ENCODE measurements at places on chromosomes 2 and 18.

DNA sequence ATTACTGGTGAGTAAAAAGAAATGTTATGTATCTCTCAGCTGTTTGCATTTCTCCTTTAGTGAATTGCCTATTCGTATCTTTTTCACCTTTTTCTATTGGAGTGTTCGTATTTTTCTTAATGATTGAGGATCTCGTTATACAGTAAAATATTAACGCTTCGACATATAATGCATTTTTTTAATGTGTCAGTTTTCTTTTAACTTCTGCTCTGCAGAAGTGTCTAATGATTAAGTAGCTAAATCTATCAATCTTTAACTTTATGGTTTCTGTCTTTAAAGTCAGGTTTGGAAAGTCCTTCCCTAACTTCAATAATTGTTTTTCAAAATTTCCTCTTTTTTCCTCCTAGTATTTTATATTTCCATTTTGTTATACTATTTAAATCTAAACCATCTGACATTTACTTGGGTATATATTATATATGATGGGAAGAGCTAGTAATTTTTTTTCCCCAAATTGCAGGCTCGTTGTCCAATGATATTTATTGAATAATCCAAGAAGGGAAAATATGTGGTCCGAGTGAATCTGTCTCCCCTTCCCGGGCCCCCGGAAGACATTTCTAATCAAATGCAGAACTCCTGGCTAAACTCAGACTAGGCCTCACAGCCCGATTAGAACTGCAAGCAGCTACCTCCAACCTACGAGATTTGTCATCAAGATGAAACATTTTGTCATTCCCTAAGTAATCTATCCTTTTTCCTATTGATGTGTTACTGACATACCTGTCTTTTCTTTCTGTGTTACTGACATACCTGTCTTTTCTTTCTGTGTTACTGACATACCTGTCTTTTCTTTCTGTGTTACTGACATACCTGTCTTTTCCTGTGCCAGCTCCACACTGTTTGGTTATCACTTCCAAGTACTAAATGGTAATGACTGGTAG, 17.2 kb downstream of the PCBP1 start:
- DNase-seq = peak; percentile 52

- DNase-seq = no peak
These were observed 3.4 kb upstream of the STAMBP start for GRCh38 chr2:73825408-73825807.

GRCh38 chr2:198545411-198545810, 741.0 kb downstream of the PLCL1 start:
- DNase-seq = no peak

- no peak for DNase-seq
These were observed 162.0 kb upstream of the RMP24 start for GRCh38 chr18:35810520-35810919.

DNA sequence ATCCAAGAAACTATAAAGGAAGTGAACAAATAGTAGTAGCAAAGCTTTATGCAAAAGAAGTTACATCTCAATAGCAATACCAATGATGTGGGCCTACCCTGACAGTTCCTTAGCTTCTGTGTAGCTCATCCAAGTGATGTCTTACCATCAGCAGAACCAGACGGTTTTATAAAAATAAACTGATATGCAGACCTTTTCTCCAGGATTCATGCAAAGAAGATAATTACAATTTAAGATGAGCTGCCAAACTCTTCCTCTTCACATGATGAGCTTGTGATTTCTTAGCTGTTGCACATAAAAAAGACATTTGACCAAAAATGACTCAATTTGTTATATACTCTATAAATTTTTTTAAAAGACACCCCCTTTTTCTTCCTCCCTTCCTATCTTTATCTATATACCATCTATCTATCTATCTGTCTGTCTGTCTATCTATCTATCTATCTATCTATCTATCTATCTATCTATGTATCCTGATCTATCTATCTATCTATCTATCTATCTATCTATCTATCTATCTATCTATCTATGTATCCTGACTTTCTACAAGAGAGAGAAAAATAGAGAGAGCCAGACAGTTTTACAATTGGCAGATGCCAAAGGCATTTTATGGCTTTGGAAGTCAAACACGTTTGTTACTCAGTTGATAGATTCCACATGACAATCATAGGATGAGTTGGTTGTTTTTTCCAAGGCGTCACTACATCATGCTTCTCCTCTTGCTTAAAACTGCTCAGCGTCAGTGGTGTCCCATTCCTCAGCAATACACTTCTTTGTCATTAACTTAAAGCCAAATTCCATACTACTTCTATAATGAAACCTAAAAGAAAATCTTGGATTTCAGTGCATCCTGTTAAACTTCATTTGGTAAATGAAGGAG, 65.9 kb upstream of the ACTR3 start:
- DNase-seq = no peak

DNA sequence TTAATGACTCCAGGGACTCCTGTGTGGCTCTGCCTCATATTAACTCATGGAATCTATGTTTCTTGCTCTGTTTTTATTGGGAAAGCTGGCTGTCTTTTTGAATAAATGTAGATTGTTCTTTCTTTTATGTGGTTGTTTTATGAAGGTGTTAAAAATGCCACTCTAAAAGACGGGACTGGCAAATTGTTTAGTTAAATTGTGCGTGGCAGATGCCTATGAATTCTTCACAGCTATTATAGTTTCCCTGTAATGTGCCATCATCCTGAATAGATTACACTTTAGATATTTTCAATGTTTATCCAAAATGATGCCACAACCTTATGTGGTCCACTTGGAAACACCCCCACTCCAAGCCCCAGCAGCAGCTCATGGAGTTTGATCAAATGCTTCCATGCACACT, 149.7 kb downstream of the ST6GAL2 start:
- no peak for DNase-seq

DNA sequence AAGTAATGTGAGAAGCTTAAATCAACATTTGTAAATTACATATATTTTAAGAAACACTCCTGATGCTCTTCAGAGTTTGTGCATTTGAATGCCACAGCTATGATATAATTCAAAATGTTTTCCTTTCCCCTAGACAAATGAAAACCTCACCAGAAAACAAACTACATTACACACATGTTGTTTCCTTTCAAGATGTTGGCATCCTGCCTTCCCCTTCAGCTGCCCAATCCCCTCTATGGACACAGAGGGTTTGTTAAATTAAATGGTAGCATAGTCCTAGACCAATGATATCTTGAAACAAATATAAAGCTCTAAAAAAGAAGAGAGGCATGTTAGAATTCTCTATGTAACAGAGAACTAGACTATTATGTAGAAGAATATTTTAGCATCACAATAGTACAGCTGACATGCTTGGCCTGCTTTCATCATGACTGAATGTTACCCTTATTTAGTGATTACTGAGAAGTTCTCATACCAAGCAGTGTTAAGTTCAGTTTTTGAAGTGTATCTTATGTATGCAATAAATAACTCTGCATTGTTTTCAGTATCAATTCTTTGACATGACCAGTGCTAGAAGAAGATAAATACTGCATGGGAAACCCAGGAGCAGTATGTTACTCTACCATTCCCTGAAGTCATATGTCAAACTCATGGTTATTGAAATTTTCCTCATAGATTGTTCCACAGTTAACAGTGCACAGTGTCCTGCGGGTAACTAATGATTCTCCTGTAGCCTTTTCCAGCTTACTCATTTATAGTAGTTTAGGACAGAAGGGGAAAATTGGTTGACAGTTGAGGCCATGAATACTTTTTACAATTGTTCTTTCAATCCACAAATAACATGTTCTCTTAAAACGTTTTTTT, 316.3 kb upstream of the KCNJ3 start:
- DNase-seq = no peak

DNA sequence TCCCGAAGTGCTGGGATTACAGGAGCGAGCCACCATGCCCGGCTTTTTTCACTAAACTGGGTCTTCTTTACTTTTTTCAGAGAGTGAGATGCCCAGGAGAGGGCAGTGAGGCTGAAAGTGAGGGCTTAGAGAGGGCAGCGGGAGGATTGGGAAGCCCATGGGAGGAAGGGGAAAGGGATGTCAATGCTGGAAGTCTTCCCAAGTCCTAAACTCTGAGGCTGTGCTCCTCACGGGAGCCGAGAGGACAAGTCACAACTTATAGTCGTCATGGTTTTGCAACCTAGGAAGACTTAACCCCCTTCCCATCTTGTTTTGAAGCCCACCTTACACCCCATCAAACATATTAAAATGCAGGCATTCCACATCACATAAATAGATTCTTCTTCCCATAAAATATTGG, 15.1 kb upstream of the MEP1B start:
- no peak for DNase-seq

DNA sequence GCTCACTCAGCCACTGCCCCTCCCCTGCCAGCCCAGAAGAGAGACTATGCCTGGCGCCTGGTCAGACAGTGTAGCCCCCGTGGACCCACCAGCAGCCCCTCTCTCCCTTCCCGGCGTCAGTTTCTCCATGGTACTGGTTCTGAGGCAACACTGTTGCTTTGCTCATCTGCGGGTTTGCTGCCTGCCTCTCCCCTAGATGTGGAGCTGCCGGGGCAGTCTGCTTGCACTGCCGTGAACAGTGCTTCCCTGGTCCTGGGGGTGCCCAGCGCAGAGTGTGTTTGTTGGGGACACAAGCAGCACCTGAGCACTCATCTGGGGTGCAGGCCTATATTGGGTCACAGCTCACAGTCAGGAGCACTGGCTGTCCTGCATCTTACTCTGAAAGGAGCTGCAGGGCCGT, 309.9 kb downstream of the NDUFA10 start:
- DNase-seq = no peak

DNA sequence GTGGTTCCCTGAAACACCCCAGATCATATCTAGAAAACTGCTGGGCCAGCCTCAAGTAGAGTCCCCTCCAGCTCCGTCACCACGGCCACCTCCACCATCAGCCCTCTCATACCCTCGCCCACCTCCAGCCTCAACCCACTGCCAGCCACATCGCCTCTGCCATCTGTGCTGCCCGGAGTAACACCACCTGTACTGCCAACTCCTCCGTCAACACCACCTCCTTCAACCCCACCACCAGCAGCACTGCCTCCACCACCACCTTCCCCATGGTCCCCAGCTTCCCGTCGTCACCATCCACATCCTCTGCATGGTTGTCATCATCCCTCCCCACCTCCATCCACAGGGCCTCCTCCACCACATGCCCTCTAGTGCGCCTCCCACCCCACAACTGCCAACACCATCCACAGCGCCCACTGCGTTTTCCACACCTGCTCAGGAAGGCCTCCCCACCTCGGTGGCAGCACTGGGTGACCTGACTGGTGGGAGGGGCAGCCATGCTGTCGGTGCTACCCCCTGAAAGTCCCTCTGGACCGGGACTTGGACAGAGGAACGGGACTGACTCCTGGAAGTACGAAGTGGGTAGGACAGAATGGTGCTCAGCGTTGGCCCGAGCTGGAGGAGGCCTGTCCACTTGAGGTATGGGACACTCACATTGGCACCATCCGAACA, 1.6 kb downstream of the SNED1 start:
- no peak for DNase-seq

DNA sequence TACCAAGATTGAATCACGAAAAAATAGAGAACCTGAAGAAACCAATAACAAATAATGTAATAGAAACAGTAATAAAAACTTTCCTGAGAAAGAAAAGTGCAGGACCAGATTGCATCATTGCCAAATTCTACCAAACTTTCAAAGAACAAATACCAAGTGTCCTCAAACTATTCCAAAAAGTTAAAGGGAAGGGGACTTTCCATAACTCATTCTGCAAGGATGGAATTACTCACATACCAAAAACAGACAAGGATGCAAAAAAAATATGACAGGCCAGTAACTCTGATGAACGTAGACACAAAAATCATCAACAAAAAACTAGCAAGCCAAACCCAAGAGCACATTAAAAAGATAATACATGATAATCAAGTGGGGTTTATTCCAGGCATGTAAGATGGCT, 172.3 kb upstream of the SLC35G4 start:
- no peak for DNase-seq

GRCh38 chr18:49167084-49167483, 216.3 kb upstream of the SMAD7 start:
- DNase-seq = no peak

DNA sequence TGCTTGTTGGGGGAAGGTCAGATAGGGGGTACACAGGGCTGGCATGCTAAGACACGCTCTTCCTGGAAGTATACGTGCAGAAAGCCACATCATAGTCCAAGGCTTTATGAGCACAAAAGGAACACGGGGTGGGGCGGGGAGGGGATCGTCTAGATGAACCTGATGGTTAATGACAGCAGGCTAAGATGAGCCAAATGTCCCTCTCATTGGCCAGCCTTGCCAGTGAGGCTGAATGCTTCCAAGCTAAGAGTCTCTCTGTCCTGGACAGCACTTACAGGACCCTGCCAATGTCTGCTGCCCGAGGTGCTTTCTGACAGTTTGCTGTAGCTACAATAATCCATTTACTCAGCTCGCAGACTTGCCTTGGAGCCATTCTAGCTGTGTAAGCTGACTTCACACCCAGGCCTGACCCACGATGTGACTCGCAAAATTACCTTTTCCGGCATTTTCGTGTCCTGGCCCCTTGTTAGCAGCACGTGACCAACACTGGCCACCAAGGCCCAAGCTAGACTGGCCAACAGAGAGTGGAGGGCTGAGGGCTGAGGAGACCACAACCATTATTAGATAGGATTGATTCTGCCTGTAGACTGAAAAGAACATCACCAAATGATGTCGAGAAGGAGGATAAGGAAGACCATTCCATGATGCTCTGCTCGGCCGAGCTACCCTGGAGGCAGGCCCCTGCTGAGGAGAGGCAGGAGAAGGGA, 84.2 kb downstream of the MALT1 start:
- DNase-seq = no peak

Data from GM10248 (cell line).